Adrenal gland (tissue), 19 donors: ENCODE measurements at places on chromosomes 3 and 15. TPM values are rescaled to one million over a fixed set of nuclear protein-coding genes. Genes with fewer than 3 reads are reported as not detected.

GOLGA8Q gene
- 1.5 TPM for total RNA-seq

DNA sequence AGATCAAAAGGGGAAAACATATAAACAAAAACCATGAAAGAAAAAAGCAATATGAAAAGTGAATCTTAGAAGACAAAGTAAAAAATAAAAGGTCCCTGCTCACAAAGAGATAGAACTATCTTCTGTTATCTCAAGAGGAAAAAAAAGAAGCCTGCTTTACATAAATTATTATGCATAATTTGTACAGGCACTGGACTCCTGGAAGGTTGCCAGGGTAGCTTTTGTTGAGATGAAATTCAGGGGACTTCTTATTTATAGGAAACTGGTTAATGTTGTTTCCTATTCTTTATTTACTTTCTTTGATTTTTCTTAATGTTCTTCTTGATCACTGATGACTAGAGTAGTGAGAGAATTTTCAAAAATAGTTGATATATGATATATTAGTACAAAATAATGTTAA is 66.9 kb downstream of the PPM1L start:
- no peaks in the 10 kb centered on the region for H3K27me3 ChIP-seq
- H3K36me3 ChIP-seq: no peaks in the 10 kb centered on the region
- DNase-seq: no peak
- no peaks in the 10 kb centered on the region for H3K4me1 ChIP-seq

DNA sequence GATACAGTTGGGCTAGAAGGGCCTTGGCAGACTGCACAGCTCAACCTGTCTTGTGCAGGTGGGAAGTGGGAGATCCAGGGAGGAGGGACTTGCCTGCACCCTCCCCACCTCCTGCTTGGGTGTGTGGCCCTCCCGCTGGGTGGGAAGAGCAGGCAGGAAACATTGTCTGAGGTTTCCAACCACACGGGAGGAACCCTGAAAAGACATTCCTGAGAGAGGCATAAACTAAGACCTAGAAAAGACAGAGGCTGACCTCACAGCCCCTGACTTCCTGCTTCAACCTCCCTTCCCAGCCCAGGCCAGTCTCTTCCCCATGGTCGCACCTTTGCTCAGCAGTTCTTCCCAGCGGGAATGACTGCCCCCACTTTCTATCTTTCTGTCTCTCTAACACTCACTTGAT is 46.3 kb upstream of the INSYN1 start:
- no peaks in the 10 kb centered on the region for H3K27me3 ChIP-seq
- no peak overlapping the region for H3K4me3 ChIP-seq

- no peak overlapping the region for H3K27ac ChIP-seq
- no peaks in the 10 kb centered on the region for H3K27me3 ChIP-seq
- H3K36me3 ChIP-seq: no peaks in the 10 kb centered on the region
- H3K4me1 ChIP-seq: no peaks in the 10 kb centered on the region
- no peak overlapping the region for H3K4me3 ChIP-seq
Observed at GRCh38 chr15:71945012-71945411, 134.7 kb downstream of the NR2E3 start.

- H3K36me3 ChIP-seq: no peaks in the 10 kb centered on the region
- no peak overlapping the region for H3K4me3 ChIP-seq
- H3K27ac ChIP-seq: no peak overlapping the region
- DNase-seq: no peak
Observed at GRCh38 chr15:68706931-68707330, 113.8 kb downstream of the ANP32A start.
